Activated naive CD4-positive, alpha-beta T cell treated with anti-CD3 and anti-CD28 coated beads for 36 hours (primary cell): ENCODE measurements at places on chromosomes 3 and 15. TPM values are rescaled to one million over a fixed set of nuclear protein-coding genes. Genes with fewer than 3 reads are reported as not detected.

- no peaks in the 10 kb centered on the region for H3K36me3 ChIP-seq
- H3K27me3 ChIP-seq = peaks cover 15% of the 10 kb centered on the region
- DNase-seq = no peak
- no peak overlapping the region for H3K27ac ChIP-seq
- H3K4me1 ChIP-seq = no peaks in the 10 kb centered on the region
- no peak overlapping the region for H3K4me3 ChIP-seq
Measured at GRCh38 chr3:131568460-131568859, 65.7 kb upstream of the MRPL3 start.

GRCh38 chr3:132407025-132407424 is 10.3 kb upstream of the DNAJC13 start:
- H3K4me3 ChIP-seq = no peak overlapping the region
- H3K27ac ChIP-seq = no peak overlapping the region
- no peaks in the 10 kb centered on the region for H3K27me3 ChIP-seq
- no peaks in the 10 kb centered on the region for H3K4me1 ChIP-seq
- DNase-seq = no peak

DNA sequence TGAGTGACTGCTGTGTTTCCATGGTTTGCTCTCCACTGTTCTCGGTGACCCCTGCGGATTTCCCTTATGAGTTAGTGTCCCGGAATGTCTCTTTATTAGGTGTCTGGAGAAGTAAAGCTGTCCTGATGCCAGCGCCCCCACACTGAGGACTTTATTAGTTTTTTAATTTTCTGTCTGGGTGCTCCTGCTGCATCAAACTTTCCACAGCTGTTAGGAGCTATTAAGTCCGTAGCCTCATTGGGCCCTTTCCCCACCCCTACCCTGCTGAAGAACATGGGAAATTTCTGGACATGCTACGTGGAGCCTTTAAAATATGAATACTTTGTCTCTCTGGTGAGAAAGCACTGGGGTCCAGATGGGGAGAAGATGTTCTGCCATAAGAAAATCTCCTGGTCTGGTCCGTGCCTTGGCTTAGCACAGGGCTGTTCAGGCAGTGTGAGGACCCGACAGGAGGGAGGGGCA is 161.7 kb upstream of the HES1 start:
- no peak overlapping the region for H3K27ac ChIP-seq
- no peak for DNase-seq
- H3K27me3 ChIP-seq = peaks cover 15% of the 10 kb centered on the region
- H3K36me3 ChIP-seq = no peaks in the 10 kb centered on the region
- H3K4me3 ChIP-seq = no peak overlapping the region

DNA sequence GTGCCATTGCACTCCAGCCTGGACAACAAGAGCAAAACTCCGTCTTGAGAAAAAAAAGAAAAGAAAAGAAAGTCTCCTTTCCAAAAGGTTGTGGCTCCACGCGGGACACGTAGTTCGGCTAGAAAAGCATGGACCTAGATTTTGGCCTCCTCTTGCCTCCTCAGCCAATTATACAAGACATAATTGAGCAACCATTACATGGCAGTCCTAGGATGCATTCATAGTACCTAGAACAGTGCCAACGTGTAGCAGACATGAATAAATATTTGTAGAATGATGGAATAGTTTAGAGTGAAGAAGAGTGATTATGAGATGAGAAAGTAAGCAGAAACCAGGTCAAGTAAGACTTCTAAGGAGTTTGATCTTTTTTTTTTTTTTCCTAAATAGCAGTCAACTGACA is 112.5 kb downstream of the ZNF609 start:
- H3K4me3 ChIP-seq = no peak overlapping the region
- no peaks in the 10 kb centered on the region for H3K27me3 ChIP-seq
- no peak for DNase-seq
- peaks cover 66% of the 10 kb centered on the region for H3K4me1 ChIP-seq
- peaks cover 2% of the 10 kb centered on the region for H3K36me3 ChIP-seq

Gene PSTPIP1
- 102 TPM for total RNA-seq

GRCh38 chr3:148128136-148128535 is 569.6 kb upstream of the AGTR1 start:
- H3K36me3 ChIP-seq = no peaks in the 10 kb centered on the region
- no peak overlapping the region for H3K4me3 ChIP-seq
- no peaks in the 10 kb centered on the region for H3K27me3 ChIP-seq
- no peak for DNase-seq

Gene CCDC191
- total RNA-seq = 2.0 TPM

DNA sequence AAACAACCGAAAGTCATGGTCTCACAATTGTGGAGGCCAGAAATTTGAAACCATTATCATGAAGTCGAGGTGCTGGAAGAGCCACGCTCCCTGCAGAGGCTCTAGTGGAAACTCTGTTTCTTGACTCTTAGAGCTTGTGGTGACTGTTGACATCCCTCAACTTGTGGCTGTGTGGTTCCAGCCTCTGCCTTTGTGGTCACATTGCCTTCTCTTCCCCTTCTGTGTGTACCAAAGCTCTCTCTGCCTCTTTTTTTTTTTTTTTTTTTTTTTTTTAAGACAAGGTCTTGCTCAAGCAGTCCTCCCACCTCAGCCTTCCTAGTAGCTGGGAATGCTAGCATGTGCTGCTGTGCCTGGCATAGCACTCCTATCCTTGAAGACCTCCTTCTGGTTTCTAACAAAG is 48.7 kb upstream of the CRTC3 start:
- DNase-seq = peak; percentile 22
- H3K36me3 ChIP-seq = peaks cover 28% of the 10 kb centered on the region
- no peaks in the 10 kb centered on the region for H3K27me3 ChIP-seq
- no peak overlapping the region for H3K27ac ChIP-seq
- no peak overlapping the region for H3K4me3 ChIP-seq

Gene SMAD6
- 0.05 TPM for total RNA-seq

Gene SCN11A
- 0.05 TPM for total RNA-seq

- no peaks in the 10 kb centered on the region for H3K27me3 ChIP-seq
- no peak overlapping the region for H3K27ac ChIP-seq
- H3K36me3 ChIP-seq = no peaks in the 10 kb centered on the region
- DNase-seq = no peak
- no peak overlapping the region for H3K4me3 ChIP-seq
Measured at GRCh38 chr3:191363221-191363620, 32.9 kb upstream of the UTS2B start.

- H3K27me3 ChIP-seq = no peaks in the 10 kb centered on the region
- no peaks in the 10 kb centered on the region for H3K36me3 ChIP-seq
- no peak for DNase-seq
- no peak overlapping the region for H3K4me3 ChIP-seq
Measured at GRCh38 chr3:55868347-55868746, 381.2 kb upstream of the WNT5A start.
